ENCODE measurements at places on chromosomes 12 and 14.

GRCh38 chr12:120536064-120536791 is 2.1 kb downstream of the RNF10 start:
- no peak for DNase-seq
- peak overlapping the region; percentile 86 for H3K4me3 ChIP-seq
- H3K36me3 ChIP-seq = no peaks in the 10 kb centered on the region
- no peaks in the 10 kb centered on the region for H3K27me3 ChIP-seq
- H3K27ac ChIP-seq = peak overlapping the region; percentile 53

DNA sequence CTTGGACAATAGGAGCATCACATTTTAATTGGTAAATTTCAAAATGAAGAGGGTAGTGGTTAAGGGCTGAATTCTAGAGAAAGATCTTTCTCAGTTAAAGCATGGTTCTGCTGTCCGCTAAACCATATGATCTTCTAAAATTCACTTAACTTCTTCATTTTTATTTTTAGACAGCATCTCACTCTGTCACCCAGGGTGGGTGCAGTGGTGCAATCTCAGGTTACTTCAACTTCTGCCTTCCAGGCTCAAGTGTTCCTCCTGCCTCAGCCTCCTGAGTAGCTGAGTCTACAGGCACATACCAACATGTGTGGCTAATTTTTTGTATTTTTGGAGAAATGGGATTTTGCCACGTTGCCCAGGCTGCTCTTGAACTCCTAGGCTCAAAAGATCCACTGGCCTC is 226.7 kb upstream of the ABCD2 start:
- H3K4me1 ChIP-seq = no peaks in the 10 kb centered on the region
- no peaks in the 10 kb centered on the region for H3K36me3 ChIP-seq

DNA sequence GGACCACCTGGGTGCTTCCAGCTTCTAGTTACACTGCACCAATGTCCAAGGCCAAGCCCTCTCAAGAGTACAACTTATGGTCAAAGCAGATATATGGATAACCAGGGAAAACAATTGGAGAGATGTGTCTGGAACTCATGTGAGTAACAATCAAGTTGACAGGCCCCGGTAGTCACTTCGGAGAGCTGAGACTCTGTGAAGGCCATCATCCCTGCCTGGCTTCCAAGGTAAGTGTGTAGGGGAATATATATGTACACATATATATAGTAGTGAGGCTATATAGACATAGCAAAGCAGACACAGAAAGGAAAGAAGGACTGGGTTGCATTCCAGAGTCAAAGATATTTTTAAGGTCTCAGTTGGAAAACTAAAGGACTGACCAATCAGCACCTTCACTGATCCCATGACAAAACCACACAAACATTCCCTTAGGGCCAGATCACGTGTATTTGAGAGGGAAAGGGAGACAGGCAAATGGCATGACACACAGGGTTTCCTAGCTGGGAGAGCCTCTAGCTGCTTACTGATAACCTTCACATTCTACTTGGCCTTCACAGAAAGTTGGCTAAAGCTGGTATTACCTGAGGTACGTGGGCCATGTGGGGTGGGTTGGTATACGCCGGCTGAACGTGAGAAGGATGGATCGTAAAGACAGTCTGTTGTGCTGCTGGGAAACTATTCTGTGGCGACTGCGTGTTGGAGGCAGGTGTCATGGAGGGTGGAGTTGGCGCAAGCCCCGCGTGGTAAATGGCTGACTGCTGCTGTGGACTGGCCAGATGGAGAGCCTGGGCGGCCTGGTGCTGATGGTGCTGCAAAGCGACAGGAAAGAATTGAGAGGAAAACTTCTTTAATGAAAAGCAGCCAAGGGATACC is 50.0 kb downstream of the SH2B3 start:
- H3K36me3 ChIP-seq = peaks cover 17% of the 10 kb centered on the region
- peak overlapping the region; percentile 59 for H3K27ac ChIP-seq
- H3K4me3 ChIP-seq = no peak overlapping the region
- DNase-seq = no peak

DNA sequence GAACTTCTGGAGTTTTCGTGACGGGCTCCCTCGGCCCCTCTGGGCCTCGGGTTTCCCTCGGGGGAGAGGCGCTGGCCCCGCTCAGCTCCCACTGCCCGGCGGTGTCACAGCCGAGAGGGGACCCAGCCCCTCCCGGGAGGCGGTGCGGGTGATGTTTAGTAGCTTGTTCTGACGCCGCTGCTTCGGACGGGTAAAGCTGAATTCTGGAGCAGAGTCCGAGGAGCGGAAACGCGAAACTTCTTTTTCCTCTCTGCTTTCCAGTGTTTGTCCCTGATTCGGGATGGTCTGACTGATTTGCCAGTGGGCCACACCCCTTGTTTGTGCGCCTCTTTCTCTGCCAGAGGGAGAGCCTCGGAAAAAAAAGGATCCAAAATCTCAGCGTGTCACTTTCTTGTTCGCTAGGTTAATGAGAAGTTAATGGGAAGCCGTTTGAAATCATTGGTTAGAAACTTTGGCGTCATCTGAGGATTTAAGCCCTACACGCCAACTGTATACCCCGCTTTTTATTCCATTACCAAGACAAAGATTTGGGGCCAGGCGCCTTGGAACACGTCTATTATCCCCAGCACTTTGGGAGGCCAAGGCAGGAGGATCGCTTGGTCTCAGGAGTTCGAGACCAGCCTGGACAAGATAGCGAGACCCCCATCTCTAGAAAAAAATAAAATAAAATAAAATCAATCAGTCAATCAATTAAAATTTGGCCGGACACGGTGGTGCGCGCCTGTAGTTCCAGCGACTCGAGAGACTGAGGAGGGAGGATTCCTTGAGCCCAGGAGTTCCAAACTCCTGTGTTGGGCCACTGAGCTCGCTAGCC is 756 bp downstream of the TULP3 start:
- peaks cover 3% of the 10 kb centered on the region for H3K4me1 ChIP-seq
- H3K4me3 ChIP-seq = peak overlapping the region; percentile 90
- peaks cover 20% of the 10 kb centered on the region for H3K36me3 ChIP-seq
- H3K27me3 ChIP-seq = no peaks in the 10 kb centered on the region
- peak; percentile 79 for DNase-seq

- no peaks in the 10 kb centered on the region for H3K27me3 ChIP-seq
- H3K4me1 ChIP-seq = no peaks in the 10 kb centered on the region
- DNase-seq = no peak
- no peak overlapping the region for H3K4me3 ChIP-seq
- no peak overlapping the region for H3K27ac ChIP-seq
Observed at GRCh38 chr12:108581311-108582227, 16.3 kb downstream of the TMEM119 start.

- H3K27ac ChIP-seq = peak overlapping the region; percentile 63
- peaks cover 23% of the 10 kb centered on the region for H3K27me3 ChIP-seq
- peak; percentile 46 for DNase-seq
- H3K4me1 ChIP-seq = peaks cover 37% of the 10 kb centered on the region
- H3K36me3 ChIP-seq = no peaks in the 10 kb centered on the region
Observed at GRCh38 chr12:49705479-49706134, 1.6 kb downstream of the FMNL3 start.

DNA sequence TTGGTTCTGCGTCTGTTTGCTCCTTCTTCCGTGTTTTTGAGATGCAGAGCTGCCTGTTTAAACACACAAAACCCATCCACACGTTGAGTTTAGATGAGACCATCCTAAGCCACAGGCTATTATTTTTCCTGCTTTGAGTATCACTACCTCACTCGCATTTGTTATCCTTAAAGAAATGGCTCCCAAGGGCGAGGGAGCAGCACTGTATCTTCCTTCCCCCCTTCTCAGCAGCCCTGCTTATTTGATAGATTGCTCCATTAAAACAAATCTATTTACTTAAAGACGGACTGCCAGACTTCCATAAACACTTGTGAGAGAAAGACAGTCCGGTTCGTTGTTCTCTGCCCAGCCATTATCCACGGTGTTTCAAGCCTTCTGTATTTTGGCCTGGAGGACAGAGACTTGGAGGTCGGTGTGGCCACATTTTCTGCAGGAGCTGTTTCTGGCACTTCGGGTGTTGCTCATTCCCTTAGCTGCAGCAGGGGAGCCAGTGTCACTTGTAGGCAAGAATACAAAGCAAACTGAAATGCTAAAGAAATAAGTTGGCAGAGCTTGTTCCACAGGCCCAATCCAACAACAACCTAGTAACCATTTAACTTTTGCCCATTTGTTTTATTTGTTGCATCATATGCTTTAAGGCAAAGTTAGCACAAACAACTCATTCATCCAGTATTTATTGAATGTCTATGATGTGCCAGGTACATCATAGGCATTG is 275.4 kb downstream of the TTC6 start:
- H3K4me3 ChIP-seq = no peak overlapping the region
- H3K36me3 ChIP-seq = no peaks in the 10 kb centered on the region
- no peaks in the 10 kb centered on the region for H3K27me3 ChIP-seq
- H3K27ac ChIP-seq = no peak overlapping the region
- no peaks in the 10 kb centered on the region for H3K4me1 ChIP-seq

- peak; percentile 95 for DNase-seq
- peak within 1 kb of the TSS; percentile 70 for H3K4me3 ChIP-seq
- no peaks in the 10 kb centered on the region for H3K36me3 ChIP-seq
- H3K27ac ChIP-seq = peak within 1 kb of the TSS; percentile 94
Observed at GRCh38 chr14:21024585-21025370, at the start of gene NDRG2. NDRG2 (minus strand) TSS chr14:21025061; CDS start chr14:21023315, 1,746 bp downstream.

DNA sequence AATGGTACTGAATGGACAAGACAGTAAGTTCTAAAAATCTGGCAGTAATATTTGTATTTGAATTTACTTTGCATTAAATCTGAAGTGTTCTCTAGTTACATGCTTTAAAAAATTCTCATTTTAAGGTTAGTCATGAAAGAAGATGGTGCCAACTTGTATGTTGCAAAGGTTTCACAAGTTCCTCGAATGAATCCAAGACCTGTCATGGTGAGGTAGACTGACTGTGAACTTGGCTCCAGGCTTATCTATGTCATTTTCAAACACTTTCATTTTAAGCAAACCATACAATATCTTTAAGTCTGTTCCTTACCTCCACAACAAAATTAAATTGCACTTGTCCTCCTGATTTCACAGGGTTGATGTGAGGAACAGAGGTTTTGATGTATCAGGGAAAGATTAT is 23.4 kb downstream of the CLEC2D start:
- no peaks in the 10 kb centered on the region for H3K4me1 ChIP-seq
- H3K4me3 ChIP-seq = no peak overlapping the region
- H3K36me3 ChIP-seq = peaks cover 15% of the 10 kb centered on the region
- no peaks in the 10 kb centered on the region for H3K27me3 ChIP-seq
- no peak overlapping the region for H3K27ac ChIP-seq

DNA sequence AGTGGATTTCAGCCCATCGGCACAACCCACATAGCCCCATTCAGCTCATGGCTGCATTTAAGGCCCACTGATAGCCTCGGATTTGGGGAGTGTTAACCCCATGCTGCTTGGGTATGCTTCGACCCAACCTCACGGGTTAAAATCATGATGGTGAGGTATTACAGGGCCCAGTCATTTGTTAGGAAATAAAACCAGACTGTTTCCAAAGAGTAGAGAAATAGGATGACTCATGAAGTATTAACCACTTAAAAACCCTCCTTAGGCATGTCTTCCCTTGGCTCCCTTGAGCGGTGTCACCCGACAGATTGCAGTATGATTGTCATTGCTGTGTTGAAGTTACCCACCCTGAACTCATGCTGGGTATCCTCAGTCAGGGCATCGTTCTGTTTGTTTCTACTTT is 289.1 kb downstream of the CACNA1C start:
- H3K4me1 ChIP-seq = peaks cover 19% of the 10 kb centered on the region
- no peaks in the 10 kb centered on the region for H3K36me3 ChIP-seq
- DNase-seq = no peak
- H3K4me3 ChIP-seq = no peak overlapping the region

- DNase-seq = no peak
- H3K36me3 ChIP-seq = no peaks in the 10 kb centered on the region
- no peak overlapping the region for H3K27ac ChIP-seq
- H3K4me3 ChIP-seq = no peak overlapping the region
Observed at GRCh38 chr14:34126586-34126985, 175.7 kb upstream of the EGLN3 start.

- H3K4me1 ChIP-seq = peaks cover 9% of the 10 kb centered on the region
- no peak overlapping the region for H3K27ac ChIP-seq
- no peak overlapping the region for H3K4me3 ChIP-seq
- H3K27me3 ChIP-seq = no peaks in the 10 kb centered on the region
- DNase-seq = no peak
Observed at GRCh38 chr14:84080944-84081343, 1449.0 kb upstream of the FLRT2 start.

DNA sequence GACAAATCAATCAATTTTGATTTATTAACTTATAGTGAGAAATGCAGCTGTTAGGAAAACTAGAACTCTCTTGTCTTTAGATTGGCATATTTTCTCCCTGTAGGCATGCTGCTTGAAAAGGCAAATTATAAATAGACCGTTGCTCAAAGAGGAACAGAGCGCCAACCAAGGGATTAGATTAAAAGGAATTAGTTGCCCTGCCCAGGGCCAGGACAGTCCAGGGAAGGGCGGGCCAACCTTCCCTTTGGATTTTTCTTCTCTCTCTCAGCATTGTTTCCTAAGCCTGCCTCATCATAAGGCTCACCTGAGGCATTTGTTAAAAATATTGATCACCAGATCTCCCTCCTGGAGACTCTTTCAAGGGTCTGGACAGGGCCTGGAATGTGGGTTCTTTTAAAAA is 8.6 kb downstream of the CIPC start:
- no peak for DNase-seq
- peaks cover 42% of the 10 kb centered on the region for H3K4me1 ChIP-seq
- H3K27ac ChIP-seq = no peak overlapping the region

GRCh38 chr12:123807670-123808069 is 45.6 kb downstream of the DNAH10 start:
- no peaks in the 10 kb centered on the region for H3K36me3 ChIP-seq
- H3K4me1 ChIP-seq = no peaks in the 10 kb centered on the region
- H3K27me3 ChIP-seq = no peaks in the 10 kb centered on the region
- no peak overlapping the region for H3K4me3 ChIP-seq
- DNase-seq = peak; percentile 35

GRCh38 chr14:72907886-72908285 is 14.0 kb upstream of the DPF3 start:
- H3K4me3 ChIP-seq = peak overlapping the region; percentile 15
- no peak for DNase-seq
- peaks cover 15% of the 10 kb centered on the region for H3K4me1 ChIP-seq
- no peaks in the 10 kb centered on the region for H3K27me3 ChIP-seq
- no peak overlapping the region for H3K27ac ChIP-seq

- no peak overlapping the region for H3K4me3 ChIP-seq
- H3K27ac ChIP-seq = no peak overlapping the region
- H3K36me3 ChIP-seq = peaks cover 21% of the 10 kb centered on the region
- H3K27me3 ChIP-seq = no peaks in the 10 kb centered on the region
Observed at GRCh38 chr12:48937170-48937569, 11.9 kb upstream of the FKBP11 start.

- peaks cover 32% of the 10 kb centered on the region for H3K4me1 ChIP-seq
- H3K27me3 ChIP-seq = no peaks in the 10 kb centered on the region
- H3K4me3 ChIP-seq = no peak overlapping the region
- DNase-seq = no peak
- peaks cover 32% of the 10 kb centered on the region for H3K36me3 ChIP-seq
Observed at GRCh38 chr14:35401422-35402265, 2.9 kb downstream of the NFKBIA start.

- no peak overlapping the region for H3K4me3 ChIP-seq
- H3K36me3 ChIP-seq = peaks cover 76% of the 10 kb centered on the region
- peak; percentile 87 for DNase-seq
- no peak overlapping the region for H3K27ac ChIP-seq
- peaks cover 5% of the 10 kb centered on the region for H3K4me1 ChIP-seq
Observed at GRCh38 chr12:6563448-6564050, 4.5 kb downstream of the NOP2 start.
